GM23248 (cell line): ENCODE measurements at places on chromosomes 7 and 10. TPM values are rescaled to one million over a fixed set of nuclear protein-coding genes. Genes with fewer than 3 reads are reported as not detected.

Gene SEMA3A
- 36.5 and 48.4 TPM in 2 replicates for total RNA-seq

Gene CYP3A5
- total RNA-seq = not detected in 2 replicates

Gene NPFFR1
- not detected in 2 replicates for total RNA-seq

Gene BAMBI
- 0.76 and 1.8 TPM in 2 replicates for total RNA-seq

Gene NPC1L1
- total RNA-seq = not detected in 2 replicates

Gene SLC18A3
- not detected in 2 replicates for total RNA-seq

Gene CYP26A1
- not detected in 2 replicates for total RNA-seq

Gene IGF2BP3
- 13.7 and 18.2 TPM in 2 replicates for total RNA-seq

Gene MKX
- total RNA-seq = 41.4 and 44.1 TPM in 2 replicates

Gene HYAL4
- not detected in 2 replicates for total RNA-seq

Gene RINT1
- total RNA-seq = 12.6 and 16.2 TPM in 2 replicates

Gene HKDC1
- total RNA-seq = 0.13 and 0.32 TPM in 2 replicates

Gene MEOX2
- not detected in 2 replicates for total RNA-seq

Gene LRRC4
- 0.32 and 0.51 TPM in 2 replicates for total RNA-seq

Gene SERPINE1
- total RNA-seq = 1,900 and 2,000 TPM in 2 replicates

Gene CPVL
- total RNA-seq = not detected in 2 replicates

Gene CCDC3
- not detected in 2 replicates for total RNA-seq

Gene GPR141
- total RNA-seq = not detected in 2 replicates

Gene OPN4
- total RNA-seq = not detected in 2 replicates

Gene DKK1
- 505 and 558 TPM in 2 replicates for total RNA-seq

Gene EPHA1
- not detected in 2 replicates for total RNA-seq

Gene CTAGE6
- 0.22 TPM in 1 of 2 replicates, not detected in the other for total RNA-seq

Gene ANKRD16
- total RNA-seq = 5.4 and 5.9 TPM in 2 replicates

Gene KCND2
- total RNA-seq = 1.5 and 2.7 TPM in 2 replicates

Gene RELN
- total RNA-seq = 0.38 and 0.97 TPM in 2 replicates

Gene GRK5
- total RNA-seq = 13.7 and 16.4 TPM in 2 replicates

Gene KAZALD1
- 42.6 and 62.6 TPM in 2 replicates for total RNA-seq

Gene WNT16
- 0.22 TPM in 1 of 2 replicates, not detected in the other for total RNA-seq

Gene RNF133
- total RNA-seq = not detected in 2 replicates

Gene EZH2
- 6.1 and 7.6 TPM in 2 replicates for total RNA-seq

Gene HMX3
- total RNA-seq = not detected in 2 replicates

Gene MICALL2
- 10.6 and 12.2 TPM in 2 replicates for total RNA-seq
